ENCODE measurements at places on chromosomes 5 and 9.

DNA sequence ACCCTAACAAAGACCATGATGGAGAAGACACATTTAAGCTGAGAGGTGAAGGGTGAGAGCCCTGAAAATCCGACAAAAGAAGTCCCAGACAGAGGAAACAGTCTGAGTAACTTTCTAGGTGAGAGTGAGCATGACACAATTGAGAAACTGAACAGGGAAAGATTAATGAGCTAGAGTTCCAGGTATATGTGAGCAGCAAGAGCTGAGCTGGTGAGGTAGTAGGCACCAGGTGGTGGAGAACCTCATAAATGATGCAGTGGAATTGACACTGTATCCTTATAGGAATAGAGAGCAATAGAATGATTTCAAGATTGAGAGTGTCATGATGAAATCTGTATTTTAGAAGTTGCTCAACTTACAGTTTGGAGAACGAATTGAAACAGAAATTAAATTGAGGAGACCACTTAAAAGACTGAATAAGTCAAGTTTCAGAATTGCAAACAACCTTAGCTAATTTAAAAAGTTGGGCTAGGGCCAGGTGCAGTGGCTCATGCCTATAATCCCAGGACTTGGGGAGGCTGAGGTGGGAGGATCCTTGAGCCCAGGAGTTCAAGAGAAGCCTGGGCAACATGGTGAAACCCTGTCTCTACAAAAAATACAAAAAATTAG lies 89.8 kb downstream of the NREP start:
- DNase-seq: no peak

DNA sequence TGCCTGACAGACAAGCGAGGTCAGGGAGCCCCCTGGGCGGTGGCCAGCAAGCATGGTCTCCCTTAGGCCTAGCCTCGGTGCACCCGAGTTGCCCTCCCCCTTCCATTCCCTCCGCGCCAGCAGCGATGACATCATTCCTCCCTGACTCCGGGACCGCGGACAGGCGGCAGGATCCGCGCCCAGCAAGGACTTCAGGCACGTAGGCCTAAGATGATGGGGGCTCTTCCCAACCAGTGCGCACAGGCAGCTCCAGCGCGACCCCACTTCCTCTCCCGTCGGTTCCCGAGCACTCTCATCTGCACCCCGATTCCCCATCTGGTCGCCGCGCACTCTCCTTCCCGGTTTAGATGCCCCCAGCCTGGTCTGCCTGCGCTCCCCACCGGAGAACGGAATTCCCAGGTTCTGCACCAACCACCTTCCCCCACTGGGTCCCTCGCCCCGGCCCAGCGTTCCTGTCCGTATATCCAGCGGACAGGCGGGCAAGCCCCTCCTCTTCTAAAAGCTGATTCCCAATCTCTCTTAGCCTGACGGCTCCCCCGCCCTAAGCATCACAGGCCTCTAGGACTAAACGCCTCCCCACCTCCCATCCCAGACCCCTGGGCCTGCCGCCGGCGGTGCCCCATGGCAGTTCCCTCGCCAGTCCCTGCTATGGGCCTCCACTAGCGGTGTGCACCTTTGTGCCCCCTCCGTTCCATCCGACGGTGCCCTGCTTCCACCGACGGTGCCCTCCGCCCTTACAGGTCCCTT lies 931 bp downstream of the FAM219A start:
- DNase-seq: no peak

DNA sequence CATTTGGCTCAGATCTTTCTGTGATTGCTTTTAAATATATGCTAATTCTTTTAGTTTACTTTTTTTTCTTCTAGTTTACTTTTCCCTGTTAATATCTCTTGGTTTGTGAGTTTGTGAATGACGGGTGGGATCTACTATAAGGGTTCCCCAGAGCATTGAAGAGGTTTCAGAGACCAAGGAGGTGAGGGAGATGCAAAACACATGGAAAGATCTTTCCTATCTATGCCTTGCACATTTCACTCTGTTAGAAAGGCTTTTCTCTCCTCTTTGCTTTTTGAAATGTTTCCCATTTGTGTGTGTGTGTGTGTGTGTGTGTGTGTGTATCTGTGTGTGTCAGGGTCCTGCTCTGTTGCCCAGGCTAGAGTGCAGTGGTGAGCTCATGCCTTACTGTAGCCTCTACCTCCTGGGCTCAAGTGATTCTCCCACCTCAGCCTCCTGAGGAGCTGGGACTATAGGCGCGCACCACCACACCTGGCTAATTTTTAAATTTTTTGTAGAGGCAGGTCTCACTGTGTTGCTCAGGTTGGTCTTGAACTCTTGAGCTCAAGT lies 50.7 kb downstream of the CNTLN start:
- DNase-seq: no peak

DNA sequence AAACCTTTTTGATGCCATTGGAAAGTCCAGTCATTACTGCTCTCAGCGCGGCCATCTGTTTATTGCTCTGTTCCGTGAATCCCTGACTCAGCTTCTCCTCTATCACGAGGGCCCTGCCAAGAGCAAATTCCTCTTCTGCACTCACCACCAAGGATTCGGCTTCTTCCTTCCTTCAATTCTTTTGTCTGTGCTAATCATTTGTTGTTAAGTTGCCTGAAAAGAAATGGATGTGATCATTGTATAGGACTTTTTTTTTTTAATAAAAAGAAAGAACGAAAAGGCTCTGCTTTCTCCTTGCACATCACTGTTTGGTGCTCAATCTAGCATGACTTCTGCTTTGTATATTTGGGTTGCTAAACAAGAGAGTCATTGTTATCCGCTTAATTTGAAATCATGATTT lies 128.7 kb upstream of the PIK3R1 start:
- DNase-seq: no peak

DNA sequence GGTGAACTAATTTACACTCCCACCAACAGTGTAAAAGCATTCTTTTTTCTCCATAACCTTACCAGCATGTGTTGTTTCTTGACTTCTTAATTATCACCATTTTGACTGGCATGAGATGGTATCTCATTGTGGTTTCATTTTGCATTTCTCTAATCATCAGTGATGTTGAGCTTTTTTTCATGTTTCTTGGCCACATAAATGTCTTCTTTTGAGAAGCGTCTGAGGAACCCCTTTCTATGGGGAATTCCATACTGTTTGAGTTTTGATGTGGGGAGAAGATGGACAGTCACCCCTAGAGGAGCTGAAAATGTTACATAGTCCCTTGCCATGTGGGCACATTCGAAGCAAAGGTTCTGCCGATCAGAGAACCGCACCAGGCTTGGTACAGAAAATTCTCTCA lies 207.0 kb upstream of the SLC30A5 start:
- no peak for DNase-seq

- DNase-seq: no peak
These were observed 79.1 kb downstream of the ZNF618 start for GRCh38 chr9:113955076-113955752.

All from NCI-H2107 (cell line).